ENCODE measurements at places on chromosomes 6 and 20.
A peak's percentile ranks its signal among the peaks of the same experiment; 100 is the strongest.

DNA sequence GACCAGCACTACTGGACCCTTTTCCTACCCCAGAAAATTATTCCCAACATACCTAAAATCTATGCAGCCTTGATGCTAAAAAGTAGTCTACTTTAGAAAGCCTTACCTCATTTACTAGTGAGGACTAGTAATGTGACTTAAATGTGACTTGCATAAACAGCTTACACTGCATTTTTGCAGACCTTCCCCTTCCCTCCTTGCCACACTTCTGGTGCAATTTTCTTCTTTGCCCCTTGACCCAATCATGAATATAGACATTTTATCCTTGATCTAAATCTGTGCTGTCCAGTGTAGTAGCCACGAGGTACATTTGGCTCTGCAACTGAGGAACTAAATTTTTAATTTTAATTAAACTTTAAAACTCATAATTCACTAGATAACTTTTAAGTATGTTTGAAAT is 7.0 kb upstream of the ZKSCAN8 start:
- no peak for DNase-seq

- DNase-seq: no peak
These were observed 9.2 kb downstream of the PYGB start for GRCh38 chr20:25257130-25257529.

DNA sequence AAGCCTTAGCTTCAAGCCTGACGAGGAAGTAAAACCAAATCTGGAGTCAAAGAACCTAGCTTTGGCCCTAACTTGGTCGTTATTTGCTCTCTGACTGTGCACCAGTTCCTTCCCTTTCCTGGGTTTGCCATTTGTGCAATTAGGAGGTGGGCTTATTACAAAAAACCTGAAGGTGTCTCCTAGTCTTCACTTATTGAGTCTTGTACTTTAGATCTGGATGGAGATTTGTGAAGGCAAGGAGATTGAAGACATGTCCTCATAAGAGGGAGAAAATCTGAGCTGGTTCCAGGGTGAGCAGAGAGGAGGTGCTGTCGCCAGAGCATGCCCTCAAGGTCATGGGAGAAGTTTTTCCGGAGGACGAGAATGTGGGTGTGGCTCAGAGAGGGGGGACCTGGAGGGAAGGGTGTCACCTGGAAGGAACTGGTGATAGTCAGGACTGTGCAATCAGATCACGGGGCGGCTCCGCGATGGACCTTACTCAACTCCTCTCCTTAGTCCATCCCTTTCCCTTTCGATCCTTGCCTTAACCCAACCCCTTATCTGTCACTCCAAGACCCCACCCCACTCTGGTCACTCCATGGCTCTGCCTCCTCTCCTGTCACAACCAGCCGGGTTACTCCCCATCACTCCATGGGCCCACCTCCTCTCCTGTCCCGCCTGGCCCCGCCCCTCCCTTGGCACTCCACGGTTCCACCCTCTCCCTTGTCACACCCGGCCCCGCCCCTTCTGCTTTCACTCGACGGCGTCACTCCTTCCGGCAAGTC is 588 bp upstream of the ACSS2 start:
- peak; percentile 95 for DNase-seq

DNA sequence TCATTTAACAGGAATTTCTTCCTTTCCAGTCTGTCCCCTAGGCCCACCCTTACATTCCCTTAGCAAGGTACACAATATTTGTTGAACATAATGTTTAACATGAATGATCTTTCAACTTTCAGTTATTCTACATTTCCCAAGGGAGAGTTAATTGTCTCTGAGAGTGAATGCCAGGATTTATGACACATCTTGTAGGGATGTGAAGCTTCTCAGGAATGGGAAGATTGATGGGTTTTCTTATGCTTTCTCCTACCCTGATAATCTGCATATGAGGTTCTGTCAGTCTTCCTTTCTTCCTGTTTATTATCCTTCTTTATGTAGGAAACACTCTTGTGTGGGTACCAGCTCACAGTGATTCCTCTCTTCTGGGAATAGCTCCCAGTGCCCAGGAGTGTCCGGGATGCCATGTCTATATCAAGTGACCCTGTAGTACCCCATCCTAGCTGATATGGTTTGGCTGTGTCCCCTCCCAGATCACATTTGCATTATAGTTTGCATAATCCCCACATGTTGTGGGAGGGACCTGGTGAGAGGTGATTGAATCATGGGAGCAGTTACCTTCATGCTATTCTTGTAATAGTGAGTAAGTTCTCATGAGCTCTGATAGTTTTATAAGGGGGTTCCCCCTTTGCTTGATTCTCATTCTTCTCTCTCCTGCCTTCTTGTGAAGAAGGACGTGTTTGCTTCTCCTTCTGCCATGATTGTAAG is 7.1 kb upstream of the FYN start:
- no peak for DNase-seq

- no peak for DNase-seq
These were observed 65.7 kb downstream of the RTN4IP1 start for GRCh38 chr6:106563614-106564013.

DNA sequence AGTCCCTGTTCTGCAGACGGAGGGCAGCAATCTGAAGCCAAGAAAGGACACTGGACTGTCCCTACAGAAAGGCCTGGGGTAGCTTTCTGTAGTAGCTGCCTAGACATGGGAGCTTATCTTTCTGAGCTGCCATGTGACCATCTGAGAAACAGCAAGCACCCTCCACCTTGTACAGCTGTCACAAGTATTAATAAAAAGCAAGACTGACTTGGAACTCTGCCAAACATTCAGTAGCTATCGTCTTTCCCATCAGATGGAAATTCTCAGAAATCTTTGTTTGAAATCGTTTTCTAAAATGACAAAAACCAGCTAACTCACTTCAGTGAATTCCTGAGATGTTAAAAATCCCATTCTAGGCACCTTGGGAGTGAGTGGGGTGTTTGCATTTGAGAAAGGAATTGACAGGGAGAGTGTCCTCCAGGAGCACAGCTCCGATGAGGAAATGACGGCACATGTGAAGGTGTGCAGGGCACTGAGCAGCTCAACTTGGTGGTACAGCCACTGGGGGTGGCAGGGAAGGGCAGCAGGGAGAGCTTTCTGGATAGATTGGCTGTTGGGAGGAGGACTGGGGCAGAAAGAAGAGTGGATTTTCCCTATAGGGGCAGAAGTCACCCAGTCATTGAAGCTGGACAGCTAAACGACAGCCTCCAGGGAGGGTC is 24.5 kb downstream of the ACSS1 start:
- DNase-seq: no peak

DNA sequence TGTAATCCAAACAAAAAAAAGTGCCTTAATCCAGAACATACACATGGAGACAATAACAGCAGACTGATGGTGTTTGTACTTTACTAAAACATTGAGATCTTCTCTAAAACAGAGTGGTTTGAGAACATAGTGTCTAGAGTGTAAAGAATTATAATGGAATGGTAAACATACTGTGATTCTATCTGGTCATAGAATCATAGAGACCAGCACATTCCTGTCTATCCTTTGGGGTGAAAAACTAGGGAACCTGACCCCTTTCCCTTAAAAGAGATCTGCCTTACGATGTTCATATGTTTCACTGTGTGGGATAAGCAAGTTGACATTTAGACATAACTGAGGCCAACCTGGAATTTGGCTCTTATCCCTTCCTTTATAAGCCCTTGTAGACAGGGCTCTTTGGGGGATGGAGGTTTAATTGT is 55.7 kb downstream of the TRMT11 start:
- no peak for DNase-seq

DNA sequence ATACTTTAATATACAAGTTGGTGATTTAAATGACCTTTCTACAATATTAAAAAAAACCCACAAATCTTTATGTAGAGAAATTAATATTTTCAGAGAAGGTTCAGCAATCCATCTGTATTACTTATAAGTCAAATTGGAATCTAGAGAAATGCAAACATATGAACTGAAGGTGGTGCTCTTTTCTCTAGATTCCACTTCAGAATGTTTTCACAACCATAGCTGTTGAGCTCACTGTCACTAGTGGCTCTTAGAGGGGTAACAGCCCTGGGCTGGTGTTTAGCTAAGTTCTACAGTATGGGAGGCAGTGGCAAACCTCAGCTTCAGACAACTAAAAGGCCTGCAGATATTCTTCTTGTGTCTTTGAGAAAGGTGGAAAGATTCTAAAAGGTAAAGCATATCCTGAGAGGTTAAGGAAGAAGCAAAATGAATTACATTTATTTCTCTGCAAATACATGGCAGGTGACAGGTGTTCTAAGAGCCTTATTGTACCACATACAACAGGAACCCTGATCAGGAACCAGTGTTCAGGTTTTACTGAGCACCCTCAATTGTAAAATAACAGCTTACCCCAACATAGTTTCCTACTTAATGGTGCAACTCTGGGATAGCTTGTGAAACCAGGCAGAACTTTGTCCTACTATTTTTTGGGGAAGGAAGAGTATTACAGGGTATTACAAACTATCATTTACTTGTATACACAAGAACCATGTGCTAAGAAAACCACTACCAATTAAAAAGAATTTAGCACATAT is 56.6 kb upstream of the SAMHD1 start:
- DNase-seq: no peak

DNA sequence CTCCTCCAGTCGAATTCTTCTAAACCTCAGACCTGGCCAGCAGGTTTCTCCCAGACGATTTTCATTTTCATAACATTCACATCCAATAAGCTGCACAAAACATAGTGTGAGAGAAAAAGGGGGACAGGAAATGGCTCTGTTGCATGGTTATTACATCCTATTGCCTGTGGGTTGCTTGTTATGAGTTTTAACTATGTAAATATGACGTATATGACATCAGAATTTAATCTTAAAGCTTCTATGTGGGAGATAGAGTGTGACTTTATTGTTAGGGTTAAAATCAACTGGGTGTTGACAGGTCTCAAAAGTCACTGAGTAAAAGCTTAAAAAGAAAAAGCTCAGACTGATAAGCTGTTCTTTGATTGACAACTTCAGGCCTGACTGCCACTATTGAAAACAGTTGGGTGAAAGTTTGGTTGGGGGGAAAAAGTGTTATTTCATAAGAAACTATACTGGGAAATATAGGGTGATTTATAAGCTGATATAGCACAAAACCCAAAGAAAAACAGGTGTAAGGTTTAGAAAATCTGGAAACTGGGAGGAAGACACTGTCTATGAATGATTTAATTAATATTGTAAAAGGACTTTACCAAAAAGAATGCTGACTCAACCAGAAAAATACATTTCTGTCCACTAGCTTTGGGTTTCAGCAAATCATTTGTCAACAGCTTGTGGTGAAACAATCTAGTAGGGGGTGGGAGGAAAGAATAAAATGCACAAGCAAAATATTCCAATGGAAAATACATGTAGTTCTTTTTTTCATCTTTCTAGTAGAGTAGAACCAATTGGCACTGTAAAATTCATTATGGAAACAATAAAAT is 134.1 kb upstream of the CEP162 start:
- DNase-seq: no peak

DNA sequence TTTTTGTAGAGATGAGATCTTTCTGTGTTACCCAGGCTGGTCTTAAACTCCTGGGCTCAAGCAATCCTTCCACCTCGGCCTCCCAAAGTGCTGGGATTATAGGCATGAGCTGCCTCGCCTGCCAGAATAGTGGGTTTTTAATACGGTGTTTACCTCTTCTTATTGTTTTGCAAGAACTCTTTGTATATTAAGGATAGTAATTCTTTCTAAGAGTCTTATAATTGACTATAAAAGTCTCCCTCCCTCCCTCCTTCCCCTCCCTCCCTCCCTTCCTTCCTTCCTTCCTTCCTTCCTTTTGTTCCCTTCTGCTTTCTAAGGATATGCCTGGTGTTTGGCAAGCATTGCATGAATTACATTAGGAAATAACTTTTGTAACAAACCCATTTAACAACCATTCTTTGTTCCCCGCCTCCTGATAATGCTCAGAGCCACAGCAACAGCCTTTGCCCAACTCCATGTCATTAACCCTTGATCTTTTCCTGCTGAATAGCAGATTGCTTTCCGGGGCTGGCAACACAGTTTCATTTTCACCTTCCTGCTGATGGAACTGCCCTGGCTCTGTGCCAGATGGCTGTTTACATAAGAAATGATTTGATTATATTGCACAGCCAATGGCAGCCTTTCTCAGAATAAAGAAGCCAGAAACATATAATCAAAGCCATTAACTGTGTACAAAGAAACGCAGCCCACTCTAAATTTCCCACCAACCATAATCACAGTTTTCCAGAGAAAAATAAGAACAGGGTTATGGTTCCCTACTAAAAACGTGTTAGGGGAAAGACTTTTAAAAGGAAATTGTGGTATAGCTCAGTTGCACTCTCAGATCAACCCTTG is 143.7 kb upstream of the PTPN1 start:
- DNase-seq: no peak

- no peak for DNase-seq
These were observed 374.2 kb downstream of the SMOC2 start for GRCh38 chr6:168815229-168815628.

- no peak for DNase-seq
These were observed 437.1 kb downstream of the UTRN start for GRCh38 chr6:144722154-144722737.

- DNase-seq: no peak
These were observed 28.2 kb upstream of the FABP7 start for GRCh38 chr6:122751326-122751725.

- no peak for DNase-seq
These were observed 42.4 kb downstream of the ARHGAP18 start for GRCh38 chr6:129667621-129668020.

GRCh38 chr6:67221226-67221625 is 1413.9 kb upstream of the ADGRB3 start:
- DNase-seq: no peak

DNA sequence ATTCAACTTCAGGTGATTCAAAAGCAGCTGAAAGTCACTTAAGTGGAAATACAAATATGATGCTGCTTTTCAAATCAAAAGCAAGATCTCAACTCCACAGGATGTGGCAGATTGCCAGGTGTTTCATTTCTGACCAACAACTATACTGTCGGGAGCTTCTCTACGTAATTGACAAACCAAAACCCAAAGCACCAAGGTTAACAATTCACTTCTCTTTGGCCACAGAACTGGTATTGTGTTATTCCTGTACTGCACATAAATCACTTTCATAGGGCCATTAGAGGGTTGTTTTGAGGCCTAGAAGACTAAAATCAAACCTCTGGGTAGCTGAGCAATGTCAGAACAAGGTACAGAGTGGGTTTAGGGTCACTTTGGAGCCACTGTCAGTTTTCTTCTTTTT is 169.7 kb downstream of the HAO1 start:
- DNase-seq: no peak

GRCh38 chr6:55250400-55250799 is 76.1 kb downstream of the HCRTR2 start:
- no peak for DNase-seq

DNA sequence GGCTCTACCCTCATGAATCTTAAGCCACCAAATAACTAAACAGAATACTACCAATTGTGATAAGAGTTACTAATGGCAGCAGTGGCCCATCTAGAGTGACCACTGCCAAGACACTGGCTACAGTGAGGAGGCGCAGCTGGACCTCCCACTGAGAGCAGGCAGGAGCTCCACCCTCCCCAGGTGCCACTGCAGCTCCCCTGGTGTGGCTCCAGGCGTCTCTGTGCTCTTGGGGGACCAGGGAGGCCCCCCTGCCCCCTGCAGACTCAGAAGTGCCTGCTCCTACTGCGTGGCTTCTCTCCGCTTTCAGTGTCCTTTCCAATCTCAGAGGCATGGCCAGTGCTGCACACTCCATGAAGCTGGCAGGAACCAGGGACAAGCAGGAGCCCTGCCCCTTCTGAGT is 23.4 kb downstream of the MC3R start:
- no peak for DNase-seq
